ENCODE measurements at places on chromosomes 1 and 21.

- DNase-seq, result peak; percentile 33
These were observed 10.8 kb downstream of the ADAMTSL4 start for GRCh38 chr1:150560011-150560438.

GRCh38 chr1:24725209-24725651 lies 20.0 kb upstream of the CLIC4 start:
- no peak for DNase-seq

DNA sequence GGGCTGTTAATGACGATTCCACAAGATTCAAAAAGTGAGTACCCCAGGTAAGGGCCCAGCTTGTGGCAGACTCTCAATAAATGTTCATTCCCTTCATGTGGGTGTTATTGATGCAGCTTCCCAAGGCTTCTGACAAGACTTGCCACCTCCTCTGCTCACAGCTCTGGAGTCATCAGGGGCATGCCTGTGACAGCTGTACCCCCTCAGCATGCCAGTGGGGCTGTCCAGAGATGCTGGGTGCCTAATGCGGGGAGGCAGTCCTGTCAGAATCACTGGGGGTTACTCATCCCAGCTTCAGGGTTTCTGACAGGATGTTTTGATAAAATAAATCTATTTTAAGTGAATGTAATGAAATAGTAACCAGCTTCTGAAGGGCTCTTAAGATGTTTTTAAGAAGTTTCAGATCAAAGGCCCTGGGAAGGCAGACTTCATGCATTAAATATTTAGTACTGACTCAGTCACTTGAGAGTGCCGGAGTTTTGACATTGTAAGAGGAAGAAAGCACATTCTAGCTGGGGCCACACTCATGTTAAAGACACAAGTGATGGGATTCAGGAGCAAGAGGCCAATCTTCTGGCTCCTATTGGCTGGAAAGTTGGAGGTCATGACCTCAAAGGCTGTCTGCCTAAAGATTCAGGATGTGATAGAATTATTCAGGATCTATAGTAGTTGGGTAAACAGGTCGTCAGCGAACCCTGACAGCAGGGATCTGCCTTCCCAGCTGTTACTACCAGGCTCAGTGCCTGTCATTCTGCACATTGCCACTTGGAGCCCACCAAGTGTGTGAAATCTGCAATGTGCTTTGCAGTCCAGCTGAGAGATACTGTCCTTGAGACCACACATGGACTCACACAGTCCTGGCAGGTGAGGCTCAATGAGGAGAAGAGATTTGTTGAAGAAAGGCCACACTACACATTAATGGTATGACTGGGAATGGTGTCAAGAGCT lies 239.6 kb upstream of the BEND5 start:
- no peak for DNase-seq

GRCh38 chr1:247115141-247115510 lies 11.0 kb upstream of the ZNF669 start:
- no peak for DNase-seq

DNA sequence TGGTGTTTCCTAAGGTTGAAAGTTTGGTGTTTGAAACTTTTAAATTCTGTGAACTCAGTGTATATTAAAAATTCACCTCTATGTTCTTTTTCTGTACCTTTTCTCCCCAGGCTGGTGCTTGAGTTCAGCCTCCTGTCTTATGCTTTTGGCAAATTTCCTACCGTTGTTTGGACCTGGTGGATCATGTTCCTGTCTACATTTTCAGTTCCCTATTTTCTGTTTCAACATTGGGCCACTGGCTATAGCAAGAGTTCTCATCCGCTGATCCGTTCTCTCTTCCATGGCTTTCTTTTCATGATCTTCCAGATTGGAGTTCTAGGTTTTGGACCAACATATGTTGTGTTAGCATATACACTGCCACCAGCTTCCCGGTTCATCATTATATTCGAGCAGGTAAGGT lies 24.9 kb upstream of the AXDND1 start:
- DNase-seq, result no peak

DNA sequence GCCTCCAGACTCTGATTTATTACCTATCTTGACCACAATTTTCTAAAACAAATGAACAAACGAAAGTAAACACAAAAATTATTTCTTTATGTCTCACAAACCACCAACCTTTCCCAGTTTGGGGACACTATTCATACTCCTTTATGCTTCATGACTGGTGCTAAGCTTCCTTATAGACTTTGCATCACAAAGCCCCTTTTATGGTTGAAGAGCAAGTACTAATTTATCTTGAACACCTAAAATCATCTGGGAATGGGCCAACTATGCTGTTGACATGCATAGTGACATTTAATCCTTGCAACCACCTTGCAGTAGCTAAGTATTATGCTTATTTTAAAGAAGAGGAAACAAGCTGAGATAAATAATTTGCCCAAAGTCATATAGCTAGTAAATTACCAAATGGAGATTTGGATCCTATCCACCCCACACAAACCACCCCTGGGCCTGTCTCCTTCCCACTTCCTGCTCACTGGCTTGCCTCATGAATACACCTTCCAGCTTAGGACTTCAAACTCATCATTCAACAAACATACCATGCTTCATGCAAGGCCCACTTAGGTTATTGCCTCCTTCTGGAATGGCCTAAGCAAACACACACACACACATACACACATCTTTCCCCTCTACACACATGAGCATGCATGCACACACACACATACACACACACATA lies 192.2 kb downstream of the PLPP3 start:
- peak; percentile 98 for DNase-seq

DNA sequence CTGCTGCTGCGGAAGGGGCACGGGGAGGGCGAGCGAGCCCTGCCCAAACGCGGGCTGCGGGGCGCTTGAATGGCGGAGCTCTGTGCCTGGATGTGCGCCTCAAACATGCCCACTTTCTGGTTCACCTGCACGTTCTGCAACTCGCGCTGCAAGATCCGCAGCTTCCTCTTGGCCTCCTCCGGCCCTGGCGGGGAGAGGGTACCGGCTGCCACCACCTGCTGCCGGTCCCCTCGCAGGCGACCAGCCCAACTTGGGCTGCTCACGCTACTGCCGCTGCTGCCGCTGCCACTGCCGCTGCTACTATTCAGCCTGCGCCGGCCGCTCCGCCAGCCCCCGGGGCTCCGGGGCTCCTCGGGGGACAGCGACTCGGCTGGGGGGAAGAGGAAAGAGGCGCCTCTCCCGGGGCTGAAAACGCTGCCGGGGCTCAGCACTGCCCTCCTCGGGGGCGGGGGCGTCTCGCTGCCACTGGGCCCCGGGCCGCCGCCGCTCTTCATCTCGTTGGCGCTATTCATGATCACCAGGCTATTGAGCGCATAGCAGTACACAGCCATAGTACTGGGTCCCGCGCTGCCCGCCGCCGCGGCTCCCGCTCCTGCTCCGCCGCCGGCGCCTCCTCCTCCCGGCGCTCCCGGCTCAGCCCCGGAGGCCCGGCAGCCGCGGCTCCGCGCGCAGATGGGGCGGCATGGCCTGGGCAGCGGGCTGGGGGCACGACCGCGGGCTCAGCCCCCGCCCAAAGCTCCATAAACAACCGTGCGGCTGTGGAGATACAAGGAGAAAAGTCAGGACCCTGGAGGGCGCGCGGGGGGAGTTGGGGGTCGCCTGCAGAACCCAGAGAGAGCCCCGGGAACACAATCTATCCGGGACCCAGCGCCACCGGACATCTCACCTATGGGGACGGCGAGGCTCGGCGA lies 1.9 kb downstream of the ITPKB start:
- DNase-seq, result no peak

- no peak for DNase-seq
These were observed 246.6 kb downstream of the RRAGC start for GRCh38 chr1:38612951-38613350.

DNA sequence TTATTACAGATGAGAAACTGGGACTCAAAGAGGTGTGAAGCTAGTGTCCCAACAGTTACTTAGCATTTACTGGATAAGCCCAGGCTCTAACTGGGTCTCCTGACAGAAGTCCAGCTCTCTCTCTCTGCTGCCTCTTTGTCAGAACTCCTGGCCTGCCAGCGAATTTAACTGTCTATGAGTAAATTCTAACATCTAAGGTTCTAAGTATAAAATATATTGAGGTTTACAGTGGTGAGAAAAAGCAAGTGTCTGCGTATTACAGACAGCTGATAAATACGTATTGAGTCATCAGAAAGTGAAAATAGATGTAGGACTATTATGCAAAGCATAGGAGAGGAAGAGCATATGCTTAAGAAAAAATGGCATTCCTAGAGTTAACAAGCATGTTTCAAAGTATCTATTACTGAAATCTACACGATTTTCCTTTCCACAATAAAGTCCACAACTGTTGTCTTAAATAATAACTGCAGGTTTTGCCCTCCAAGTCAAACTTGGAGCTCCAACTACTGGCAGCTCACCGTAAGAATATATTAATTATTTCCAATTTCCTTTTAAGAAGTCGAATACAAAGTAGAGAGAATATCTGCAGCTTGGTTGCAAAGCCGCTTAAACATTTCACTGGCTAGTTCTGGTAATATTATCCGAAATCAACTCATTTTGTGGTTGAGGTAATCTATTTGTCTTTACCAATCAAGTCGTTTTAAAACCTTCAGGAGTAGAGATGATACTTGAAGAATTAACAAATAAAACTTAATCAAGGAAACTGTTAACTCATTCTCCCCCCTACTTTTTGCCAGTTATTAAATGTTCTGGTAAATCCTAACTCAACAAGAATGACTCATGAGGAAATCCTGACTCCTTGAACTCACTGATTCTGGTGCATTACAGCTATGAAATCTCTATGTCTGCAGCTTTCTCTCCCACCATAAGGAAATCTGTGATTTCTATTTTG lies 1.4 kb upstream of the RGS2 start:
- no peak for DNase-seq

- peak; percentile 80 for DNase-seq
These were observed 33.5 kb downstream of the SYF2 start for GRCh38 chr1:25198663-25199252.

- peak; percentile 17 for DNase-seq
These were observed at the start of gene GRIK1 for GRCh38 chr21:29939924-29940275. GRIK1 (minus strand) TSS chr21:29939996.

DNA sequence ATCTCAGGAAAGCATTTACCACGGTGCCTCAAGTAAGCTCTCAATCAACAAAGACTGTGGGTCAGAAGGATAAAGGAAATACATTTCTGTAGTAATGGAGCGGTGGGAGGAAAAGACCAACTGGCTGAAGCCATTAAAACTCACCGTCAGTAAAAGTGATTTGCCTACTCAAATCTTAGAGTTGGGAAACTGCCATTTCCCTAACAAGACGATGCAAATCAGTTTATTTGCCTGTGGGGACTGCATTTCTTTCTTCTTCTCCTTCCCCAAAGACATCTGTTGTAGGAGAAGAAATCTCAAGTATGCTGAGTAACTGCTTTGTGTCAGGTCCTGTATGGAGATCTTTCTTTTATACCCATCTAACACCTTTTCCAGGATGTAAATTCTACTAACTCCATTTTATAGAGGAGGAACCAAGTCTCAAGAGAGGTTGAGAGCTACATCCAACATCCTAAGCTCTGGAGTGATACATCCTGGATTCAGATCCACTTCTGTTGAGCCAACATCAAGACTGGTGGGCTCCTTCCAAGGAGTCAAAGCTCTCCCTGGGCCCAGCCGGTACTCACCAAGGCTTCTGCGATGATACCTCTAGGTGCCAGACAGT lies 219.3 kb upstream of the FGGY start:
- no peak for DNase-seq

DNA sequence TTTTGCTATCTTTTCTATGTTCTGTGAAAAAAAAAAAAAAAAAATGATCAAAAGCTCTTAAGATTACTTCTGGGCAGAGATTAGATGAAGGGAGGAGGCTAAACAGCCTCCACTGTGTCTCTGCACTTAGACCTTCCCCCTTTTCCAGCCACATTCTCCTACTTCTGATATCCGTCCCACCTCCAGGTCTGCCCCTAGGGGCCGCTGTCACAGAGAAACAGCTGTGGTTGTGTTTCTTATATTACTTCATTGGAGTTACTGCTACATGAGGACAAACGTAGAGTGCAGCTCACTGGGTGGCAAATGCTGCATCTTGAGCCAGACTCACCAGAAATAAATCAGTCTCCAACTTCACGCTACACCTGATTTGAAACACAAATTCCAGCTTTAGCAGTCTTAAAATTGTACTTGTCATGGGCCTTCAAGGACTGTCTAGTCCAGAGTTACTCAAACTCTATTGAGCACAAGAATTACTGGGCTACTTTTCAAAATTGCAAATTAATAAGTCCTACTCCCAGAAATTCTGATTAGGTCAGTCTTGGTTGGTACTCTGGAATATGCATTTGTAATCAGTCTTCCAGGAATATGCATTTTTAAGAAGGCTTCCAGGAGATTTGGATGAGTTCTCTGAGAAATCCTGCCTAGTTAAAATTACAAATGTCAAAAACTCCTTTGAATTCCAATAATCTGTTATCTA lies 125.2 kb upstream of the PTBP2 start:
- no peak for DNase-seq

- no peak for DNase-seq
These were observed 454 bp upstream of the NENF start for GRCh38 chr1:212432272-212432660.

DNA sequence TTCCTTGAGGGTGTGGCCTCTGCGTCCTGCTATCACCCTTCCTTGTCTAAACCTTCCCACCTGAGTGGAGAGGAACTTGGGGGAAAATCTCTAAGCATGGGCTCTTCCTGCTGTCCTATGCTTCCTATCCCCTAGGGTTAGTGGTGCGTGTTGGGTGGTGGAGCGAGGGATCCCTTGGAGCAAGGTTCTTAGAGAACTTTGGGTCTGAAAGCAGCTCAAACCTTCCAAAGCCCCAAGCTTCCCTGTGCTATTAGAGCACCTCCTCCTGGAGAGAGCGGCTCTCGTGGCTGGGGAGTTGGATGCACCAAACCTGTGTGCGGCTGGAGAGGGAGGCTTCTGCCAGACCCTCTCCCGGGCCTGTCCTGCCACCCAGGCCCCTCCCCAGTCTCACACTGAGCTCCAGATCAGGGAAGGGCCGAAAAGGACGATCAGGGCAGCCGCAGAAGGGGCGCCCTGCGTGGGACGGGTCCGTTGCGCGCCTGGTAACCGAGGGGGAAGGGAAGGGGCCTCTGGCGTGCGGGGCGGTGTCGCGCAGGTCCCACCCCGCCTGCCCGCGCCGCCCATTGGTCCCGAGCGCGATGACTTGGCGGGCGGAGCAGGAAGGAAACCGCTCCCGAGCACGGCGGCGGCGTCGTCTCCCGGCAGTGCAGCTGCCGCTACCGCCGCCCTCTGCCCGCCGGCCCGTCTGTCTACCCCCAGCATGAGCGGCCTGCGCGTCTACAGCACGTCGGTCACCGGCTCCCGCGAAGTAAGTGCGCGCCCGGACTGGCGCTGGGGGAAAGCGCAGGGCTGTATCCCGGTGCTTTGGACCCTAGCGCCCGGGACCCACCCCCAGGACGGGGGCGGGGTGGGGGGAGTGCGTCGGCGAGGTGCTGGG lies at the start of gene SH3BGRL3:
SH3BGRL3 (plus strand) TSS at position 631 of the 877 bp plus-strand sequence; CDS start at position 701, 70 bp downstream.
- DNase-seq, result no peak

- DNase-seq, result no peak
These were observed 1299.1 kb downstream of the MRPL39 start for GRCh38 chr21:24308183-24308582.

GRCh38 chr1:178928041-178928440 lies 57.2 kb upstream of the ANGPTL1 start:
- DNase-seq, result no peak

GRCh38 chr21:31530897-31531705 lies 128.4 kb upstream of the SOD1 start:
- DNase-seq, result peak; percentile 96

- DNase-seq, result no peak
These were observed 179.5 kb downstream of the LRRC7 start for GRCh38 chr1:69747207-69747606.

- DNase-seq, result peak; percentile 53
These were observed 1.1 kb upstream of the ZNF496 start for GRCh38 chr1:247332623-247333361.

- DNase-seq, result no peak
These were observed 605.8 kb upstream of the CAMK1G start for GRCh38 chr1:208977638-208978256.

All from NCI-H2029 treated with DMSO at 0.1 percent for 48 hours (cell line).